Left renal cortex interstitium (tissue), 4 donors: ENCODE measurements at places on chromosomes 5 and 9. TPM values are rescaled to one million over a fixed set of nuclear protein-coding genes. Genes with fewer than 3 reads are reported as not detected.

DNA sequence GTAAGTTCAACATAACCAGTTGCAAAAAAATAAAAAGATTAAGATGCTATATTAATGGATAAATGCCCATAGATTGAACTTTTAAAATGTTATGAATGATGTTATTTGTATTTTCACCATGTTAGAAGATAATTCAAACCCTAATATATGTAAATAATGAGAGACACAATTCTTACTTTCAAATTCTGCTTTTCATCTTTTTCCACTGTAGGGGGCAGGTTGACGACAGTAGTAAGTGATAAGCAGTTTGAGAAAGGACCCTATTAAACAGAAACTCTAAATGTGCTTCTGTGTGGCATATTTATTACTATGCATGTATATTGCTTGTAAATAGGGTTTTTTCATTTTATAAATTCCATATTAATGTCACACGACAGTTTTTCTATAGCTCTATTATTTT is 591.1 kb downstream of the SEMA5A start:
- DNase-seq = no peak

DNA sequence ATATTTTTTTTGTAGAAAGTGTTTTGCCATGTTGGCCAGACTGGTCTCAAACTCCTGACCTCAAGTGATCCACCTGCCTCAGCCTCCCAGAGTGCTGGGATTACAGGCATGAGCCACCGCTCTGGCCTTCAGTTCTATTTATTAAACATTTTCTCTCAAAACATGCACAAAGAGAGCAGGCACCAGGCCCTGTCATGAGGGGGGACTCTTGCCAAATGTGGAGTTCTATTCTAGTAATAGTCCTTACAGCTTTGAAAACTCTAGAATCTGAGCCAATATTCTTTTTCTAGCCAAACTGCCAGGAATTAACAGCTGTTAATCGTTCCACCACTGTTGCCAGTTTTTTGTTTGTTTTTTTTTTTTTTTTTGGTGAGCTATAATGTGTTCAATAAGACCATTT is 124.6 kb downstream of the TARS1 start:
- DNase-seq = no peak

CATSPER3 gene
- polyA plus RNA-seq = 1.3 TPM

PCDHA13 gene
- 0.03 TPM for polyA plus RNA-seq

DNA sequence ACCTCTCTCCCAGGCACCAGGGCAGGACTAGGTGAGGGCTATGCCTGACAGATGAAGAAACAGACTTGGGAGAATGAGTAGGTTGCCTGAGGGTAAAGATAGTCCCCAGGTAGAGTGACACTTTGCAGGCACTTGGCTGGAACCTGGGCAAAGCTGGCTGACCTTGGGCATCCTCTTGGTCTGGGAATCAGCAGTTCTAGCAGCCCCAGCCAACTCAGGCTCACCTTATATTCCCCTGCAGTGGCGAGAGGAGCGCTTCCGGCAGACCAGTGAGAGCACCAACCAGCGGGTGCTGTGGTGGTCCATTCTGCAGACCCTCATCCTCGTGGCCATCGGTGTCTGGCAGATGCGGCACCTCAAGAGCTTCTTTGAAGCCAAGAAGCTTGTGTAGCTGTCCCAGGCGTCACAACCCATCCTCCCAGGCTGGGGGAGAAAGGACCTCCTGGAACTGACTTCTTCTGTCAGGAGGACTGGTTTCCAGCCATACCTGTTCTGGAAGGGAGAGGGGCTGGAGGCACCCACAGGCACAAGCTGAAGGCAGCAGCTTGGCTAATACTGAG is 3.1 kb downstream of the TMED9 start:
- no peak for DNase-seq

LRRC26 gene
- polyA plus RNA-seq = 0.12 TPM

- no peak for DNase-seq
These were observed 37.6 kb downstream of the ACER2 start for GRCh38 chr9:19446361-19446861.

FST gene
- 26.6 TPM for polyA plus RNA-seq

DNA sequence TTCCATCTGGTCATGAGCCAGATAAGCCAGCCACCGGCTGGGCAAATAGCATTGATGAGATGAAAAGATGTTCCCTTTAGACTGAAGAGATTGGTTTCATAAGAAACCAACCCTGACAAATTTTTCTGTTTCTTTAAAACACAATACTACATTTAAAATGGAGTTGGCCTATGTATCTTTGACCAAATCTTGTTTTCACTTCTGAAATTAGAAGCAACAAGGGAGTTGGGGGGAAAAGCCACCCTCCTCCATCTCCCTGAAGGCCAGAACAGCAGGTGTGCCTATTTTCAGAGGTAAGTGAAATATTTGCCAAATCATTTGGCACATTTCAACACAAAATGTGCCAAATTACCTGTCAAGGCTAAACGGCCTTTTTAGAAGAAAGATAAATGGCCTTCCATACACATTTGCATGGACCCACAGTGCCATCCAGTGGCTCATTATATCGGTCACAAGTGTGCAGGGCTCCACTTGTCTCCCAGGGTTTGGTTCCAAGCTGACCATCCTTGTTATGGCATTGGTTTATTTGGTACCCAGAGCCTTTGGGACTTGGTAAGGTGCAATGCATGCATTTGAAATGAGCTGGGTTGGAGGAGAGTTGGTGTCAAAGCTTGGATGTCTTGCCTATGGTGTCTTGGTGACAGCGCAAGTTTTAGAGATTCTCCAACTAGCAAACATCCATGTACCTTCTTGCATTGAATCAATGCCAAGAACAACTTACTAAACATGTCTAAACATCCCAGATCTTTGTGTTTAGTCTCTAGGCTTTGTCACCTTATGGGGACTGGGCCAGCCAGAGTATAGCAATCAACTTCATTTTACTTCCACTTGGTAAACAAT is 372.0 kb upstream of the KIF2A start:
- DNase-seq = peak; percentile 28

- DNase-seq = no peak
These were observed 9.3 kb downstream of the SLC27A6 start for GRCh38 chr5:128974567-128974966.

FER gene
- polyA plus RNA-seq = 17.3 TPM

GRCh38 chr5:36743891-36744772 is 132.4 kb upstream of the NIPBL start:
- peak; percentile 41 for DNase-seq

- DNase-seq = no peak
These were observed 186.2 kb downstream of the CACNA1B start for GRCh38 chr9:138063785-138064184.

- no peak for DNase-seq
These were observed 90.7 kb downstream of the PTCH1 start for GRCh38 chr9:95425910-95426551.

GPR150 gene
- polyA plus RNA-seq = 0.08 TPM

GRCh38 chr5:118996098-118996497 is 7.8 kb upstream of the DTWD2 start:
- no peak for DNase-seq

OR1N2 gene
- not detected for polyA plus RNA-seq

LCN15 gene
- 0.07 TPM for polyA plus RNA-seq

DNA sequence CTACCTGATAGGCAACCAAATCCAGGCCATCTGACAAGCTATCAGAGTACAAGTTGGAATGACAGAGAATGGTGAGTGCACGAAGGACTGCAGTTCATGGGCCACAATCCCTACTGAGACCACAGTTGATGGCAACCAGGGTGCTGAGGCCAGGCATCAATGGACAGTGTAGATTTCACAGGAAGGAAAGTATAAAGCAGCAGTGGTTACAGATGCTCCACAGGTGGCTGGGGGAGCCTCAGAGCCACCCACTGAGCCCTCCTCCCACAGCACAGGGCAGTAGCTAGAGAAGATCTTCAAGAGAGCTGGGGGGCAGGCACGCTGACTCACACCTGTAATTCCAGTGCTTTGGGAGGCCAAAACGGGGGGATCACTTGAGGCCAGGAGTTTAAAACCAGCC is 49.4 kb downstream of the RETREG1 start:
- DNase-seq = no peak

- DNase-seq = no peak
These were observed 62.6 kb upstream of the CEMIP2 start for GRCh38 chr9:71830929-71831328.

SLCO6A1 gene
- not detected for polyA plus RNA-seq

- no peak for DNase-seq
These were observed 53.3 kb upstream of the SPATA31D4 start for GRCh38 chr9:81874931-81875330.

DNA sequence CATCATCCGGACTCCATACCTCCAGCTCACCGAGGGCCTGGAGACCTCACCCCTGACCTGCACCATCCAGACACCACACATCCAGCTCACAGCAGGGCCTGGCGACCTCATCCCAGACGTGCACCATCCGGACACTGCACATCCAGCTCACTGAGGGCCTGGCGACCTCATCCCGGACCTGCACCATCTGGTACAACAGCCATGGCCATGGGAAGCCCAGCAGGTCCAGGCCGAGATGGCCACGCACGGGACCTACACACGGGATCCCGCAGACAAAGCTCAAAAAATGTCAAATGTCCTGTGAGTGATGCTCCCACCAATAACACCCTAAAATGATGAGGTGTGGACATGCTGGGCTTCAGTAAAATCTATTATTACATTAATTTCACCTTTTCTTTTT is 9.7 kb downstream of the TERT start:
- no peak for DNase-seq

GRCh38 chr9:131394464-131395156 is 724 bp downstream of the PRRC2B start:
- no peak for DNase-seq

FCN1 gene
- polyA plus RNA-seq = 3.1 TPM

DNA sequence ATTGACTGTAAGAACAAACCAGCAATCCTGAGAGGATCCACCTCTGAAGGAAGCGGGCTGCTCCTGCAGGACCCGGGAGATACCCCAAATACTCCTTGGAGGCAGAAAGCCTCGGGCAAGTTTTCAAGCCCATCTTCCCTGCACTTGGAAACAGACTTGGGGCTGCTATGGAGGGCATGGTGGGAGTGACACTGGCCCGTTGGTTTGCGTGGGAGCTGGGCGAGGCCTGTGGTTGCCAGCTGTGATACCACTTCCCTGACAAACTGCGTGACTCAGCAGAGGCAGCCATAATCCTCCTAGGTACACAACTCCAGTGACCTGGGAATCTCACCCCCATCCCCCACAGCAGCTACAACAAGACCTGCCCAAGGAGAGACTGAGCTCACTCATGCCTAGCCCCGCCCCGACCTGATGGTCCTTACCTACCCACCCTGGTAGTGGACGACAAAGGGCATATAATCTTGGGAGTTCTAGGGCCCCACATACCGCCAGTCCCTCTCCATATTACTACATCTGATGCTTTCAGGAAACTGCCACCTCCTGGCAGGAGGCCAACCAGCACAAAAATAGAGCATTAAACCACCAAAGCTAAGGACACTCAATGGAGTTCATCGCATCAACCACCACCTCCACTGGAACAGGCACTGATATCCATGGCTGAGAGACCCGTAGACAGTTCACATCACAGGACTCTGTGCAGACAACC is 38.1 kb upstream of the VLDLR start:
- no peak for DNase-seq

- no peak for DNase-seq
These were observed 73.6 kb downstream of the TLR4 start for GRCh38 chr9:117777823-117778222.

CAMSAP1 gene
- polyA plus RNA-seq = 21.9 TPM

DNA sequence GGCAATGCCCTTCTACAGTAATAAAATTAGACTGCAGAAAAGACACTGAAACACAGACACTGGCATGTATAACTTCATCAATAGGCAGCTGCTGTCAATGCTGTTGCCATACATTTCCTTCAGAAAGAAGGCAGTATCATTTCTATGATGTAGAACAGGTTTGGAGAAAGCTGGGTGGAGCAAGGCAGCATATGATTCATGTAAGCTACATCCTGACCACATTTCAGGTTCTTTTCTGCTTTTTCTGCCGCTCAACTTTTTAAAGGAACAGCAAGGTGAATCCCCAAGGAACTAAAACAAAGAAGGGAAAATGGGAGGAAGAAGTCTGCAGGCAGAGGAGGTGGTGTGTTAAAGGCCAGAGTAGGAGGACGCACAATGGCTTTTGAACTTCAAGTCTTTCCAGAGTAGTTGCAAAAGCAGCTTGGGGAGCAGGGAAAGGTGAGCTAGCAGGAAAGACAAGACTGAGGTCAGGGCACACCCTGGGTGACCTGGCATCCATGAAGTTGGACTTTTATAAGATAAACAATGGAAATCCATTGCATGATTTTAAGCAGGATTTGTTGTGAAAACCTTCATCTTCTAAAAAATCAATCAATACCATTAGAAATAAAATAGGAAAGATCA is 142.1 kb downstream of the MED10 start:
- DNase-seq = no peak

- no peak for DNase-seq
These were observed 15.4 kb downstream of the ZDHHC21 start for GRCh38 chr9:14677872-14678271.

- DNase-seq = no peak
These were observed 531 bp downstream of the ABO start for GRCh38 chr9:133274236-133275104.

DNA sequence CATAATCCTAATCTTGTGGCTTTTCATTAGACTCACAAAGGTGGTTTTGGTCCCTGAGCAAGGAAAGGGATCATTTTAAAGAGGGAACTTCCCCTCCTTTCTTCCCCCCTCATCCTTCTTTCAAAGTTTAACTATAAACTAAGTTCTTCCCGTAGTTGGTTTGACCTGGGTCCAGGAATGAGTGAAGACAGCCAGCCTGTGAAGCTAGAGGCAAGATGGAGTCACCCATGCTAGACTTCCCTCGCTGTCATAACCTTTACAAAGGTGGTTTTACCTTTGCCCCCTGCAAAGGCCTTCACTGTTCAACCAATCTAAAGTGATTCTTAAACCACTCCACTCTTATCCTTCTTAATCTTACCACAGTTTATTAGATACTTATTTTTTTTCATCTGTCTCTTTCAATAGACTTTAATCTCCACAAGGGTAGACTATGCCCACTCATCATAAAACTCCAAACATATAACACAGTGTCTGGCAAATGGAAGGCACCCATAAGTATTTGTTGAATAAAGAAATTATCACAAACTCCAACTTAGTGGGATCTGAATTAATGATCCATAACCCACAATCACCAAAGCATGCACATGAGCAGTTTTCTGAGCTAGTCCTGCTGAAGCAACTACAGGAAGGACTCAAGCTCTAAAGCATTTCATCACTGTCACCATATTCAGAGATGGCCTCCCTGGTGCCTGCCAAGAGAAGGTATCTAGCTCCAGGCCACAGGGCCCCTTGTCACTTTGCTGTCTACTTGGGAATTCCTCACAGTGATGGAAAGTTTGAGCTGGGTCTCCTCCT is 369.0 kb downstream of the SPOCK1 start:
- no peak for DNase-seq

SLC28A3 gene
- polyA plus RNA-seq = not detected

DNA sequence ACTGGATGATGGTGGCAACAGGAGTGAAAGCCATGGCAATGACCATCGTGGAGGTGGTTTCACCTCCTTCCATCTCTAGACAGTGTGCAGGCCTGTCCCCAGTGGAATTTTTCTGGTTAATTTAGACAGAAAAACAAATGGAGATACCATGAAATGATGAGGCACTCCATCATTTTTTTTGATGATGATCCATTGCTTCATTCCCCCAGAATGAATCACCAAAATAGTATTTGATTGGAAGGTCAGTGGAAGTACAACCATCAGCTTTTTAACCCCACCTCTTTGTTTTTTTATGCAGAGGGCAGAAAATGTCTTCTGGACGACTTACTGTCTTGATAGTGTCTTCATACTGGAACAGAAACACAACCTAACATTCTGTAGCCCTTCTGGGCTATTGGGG is 42.6 kb upstream of the ADRA1B start:
- DNase-seq = no peak

GRCh38 chr5:97998941-97999340 is 774.5 kb upstream of the RGMB start:
- no peak for DNase-seq

GRCh38 chr5:43676083-43676840 is 73.3 kb downstream of the NNT start:
- no peak for DNase-seq

GRCh38 chr9:16196206-16196605 is 643.4 kb downstream of the CCDC171 start:
- DNase-seq = no peak
